ENCODE measurements at places on chromosomes 4 and X.

GRCh38 chr4:147734496-147734895 lies 2.6 kb downstream of the ARHGAP10 start:
- H3K27me3 ChIP-seq, result peaks cover 69% of the 10 kb centered on the region
- H3K27ac ChIP-seq, result no peak overlapping the region
- no peaks in the 10 kb centered on the region for H3K36me3 ChIP-seq
- no peak overlapping the region for H3K4me3 ChIP-seq
- H3K4me1 ChIP-seq, result peaks cover 22% of the 10 kb centered on the region

DNA sequence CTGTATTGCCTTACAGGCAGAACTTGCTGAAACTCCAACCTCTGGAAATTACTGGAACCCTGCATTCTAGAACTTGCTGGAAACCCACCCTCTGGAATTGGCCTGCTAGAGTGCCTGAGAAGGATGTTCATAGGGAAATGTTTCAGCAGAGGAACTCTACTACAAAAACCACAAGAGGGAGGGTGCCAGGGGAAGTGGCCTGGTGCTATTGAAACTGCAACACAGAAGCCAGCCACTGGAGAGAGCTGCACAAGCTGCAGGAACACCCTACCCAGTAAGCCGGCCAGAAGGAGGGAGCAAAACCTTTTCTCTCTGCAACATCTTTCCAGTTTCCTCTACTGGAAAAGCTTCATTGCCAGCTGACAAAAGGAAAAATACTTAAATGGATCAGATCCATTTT lies 2.5 kb upstream of the BRWD3 start:
- peaks cover 11% of the 10 kb centered on the region for H3K4me1 ChIP-seq
- no peak overlapping the region for H3K4me3 ChIP-seq
- no peak overlapping the region for H3K27ac ChIP-seq
- ATAC-seq, result peak; percentile 37

- peaks cover 10% of the 10 kb centered on the region for H3K36me3 ChIP-seq
- H3K4me1 ChIP-seq, result peaks cover 67% of the 10 kb centered on the region
- H3K27me3 ChIP-seq, result no peaks in the 10 kb centered on the region
- peak overlapping the region; percentile 76 for H3K4me3 ChIP-seq
- peak; percentile 96 for ATAC-seq
Measured at GRCh38 chr4:184267673-184268583, 50.3 kb upstream of the ENPP6 start.

DNA sequence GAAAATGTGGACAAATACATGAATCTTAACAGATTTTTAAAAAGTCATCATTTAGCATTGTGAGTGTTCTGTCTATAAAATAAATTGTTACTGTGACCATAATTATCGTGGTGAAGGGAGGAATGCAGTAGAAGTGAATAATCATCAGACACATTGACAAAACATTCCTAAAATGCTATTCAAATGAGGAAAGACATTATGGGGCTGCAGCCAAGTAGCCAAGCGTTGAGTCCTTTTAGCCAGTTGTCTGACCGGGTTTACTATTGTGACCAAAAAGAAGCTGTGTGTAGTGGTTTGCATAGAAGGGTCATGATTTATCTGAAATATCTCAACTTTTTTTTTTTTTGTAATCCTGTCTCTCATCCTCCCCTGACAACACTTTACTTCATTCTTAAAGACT lies 19.5 kb downstream of the WWC2 start:
- no peaks in the 10 kb centered on the region for H3K36me3 ChIP-seq
- peaks cover 3% of the 10 kb centered on the region for H3K27me3 ChIP-seq
- no peak for ATAC-seq
- H3K27ac ChIP-seq, result no peak overlapping the region

DNA sequence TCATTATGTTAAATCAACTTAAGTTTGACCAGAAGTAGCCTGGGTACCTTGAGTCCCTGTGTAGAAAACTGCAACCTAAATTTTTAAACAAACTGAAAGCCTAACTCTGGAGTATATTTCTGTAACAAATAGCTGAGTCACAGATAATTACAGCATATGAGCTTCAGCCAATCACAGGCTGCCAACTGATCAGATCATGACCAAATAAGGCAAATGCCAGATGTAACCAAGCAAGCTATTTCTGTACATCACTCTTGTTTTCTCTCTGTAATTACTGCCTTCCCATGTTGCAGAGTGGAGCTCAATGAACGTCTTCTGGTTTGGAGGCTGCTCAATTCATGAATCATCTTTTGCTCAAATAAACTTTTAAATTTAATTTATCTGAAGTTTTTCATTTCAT lies 980.9 kb upstream of the DIAPH2 start:
- no peak overlapping the region for H3K4me3 ChIP-seq
- H3K27ac ChIP-seq, result no peak overlapping the region
- H3K4me1 ChIP-seq, result no peaks in the 10 kb centered on the region

DNA sequence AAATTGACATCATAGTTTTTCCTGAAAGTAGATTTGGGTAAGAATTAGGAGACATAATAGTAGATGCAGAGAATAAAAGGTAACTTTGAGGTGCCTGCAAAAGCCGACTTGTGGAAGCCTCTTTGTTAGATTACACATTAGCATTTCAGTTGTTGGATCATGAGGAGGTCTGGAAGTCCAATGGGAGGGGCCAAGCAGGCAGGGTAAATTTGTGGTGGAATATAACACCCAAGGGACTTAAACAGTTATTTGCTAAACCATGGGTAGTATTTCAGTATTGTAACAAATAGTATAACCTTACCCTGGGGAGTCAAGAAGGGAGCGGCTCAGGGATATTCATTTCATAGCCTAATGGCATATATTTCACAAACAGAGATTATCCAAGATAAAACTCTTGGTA lies 810.7 kb upstream of the AMOT start:
- no peak overlapping the region for H3K4me3 ChIP-seq
- H3K36me3 ChIP-seq, result no peaks in the 10 kb centered on the region
- H3K4me1 ChIP-seq, result no peaks in the 10 kb centered on the region
- no peak for ATAC-seq

GRCh38 chr4:19380600-19380999 lies 871.1 kb upstream of the SLIT2 start:
- no peaks in the 10 kb centered on the region for H3K36me3 ChIP-seq
- H3K27me3 ChIP-seq, result no peaks in the 10 kb centered on the region
- H3K4me3 ChIP-seq, result no peak overlapping the region
- no peak overlapping the region for H3K27ac ChIP-seq
- ATAC-seq, result no peak

- H3K36me3 ChIP-seq, result no peaks in the 10 kb centered on the region
- H3K27ac ChIP-seq, result peak overlapping the region; percentile 32
- ATAC-seq, result peak; percentile 53
- H3K27me3 ChIP-seq, result no peaks in the 10 kb centered on the region
- H3K4me3 ChIP-seq, result no peak overlapping the region
- H3K4me1 ChIP-seq, result peaks cover 11% of the 10 kb centered on the region
Measured at GRCh38 chr4:154616731-154617130, 4.3 kb upstream of the FGG start.

- ATAC-seq, result peak; percentile 76
- no peak overlapping the region for H3K27ac ChIP-seq
- peaks cover 6% of the 10 kb centered on the region for H3K4me1 ChIP-seq
- no peaks in the 10 kb centered on the region for H3K36me3 ChIP-seq
- H3K4me3 ChIP-seq, result no peak overlapping the region
Measured at GRCh38 chr4:26780539-26780938, 80.1 kb upstream of the STIM2 start.

GRCh38 chr4:4302416-4302815 lies 12.4 kb downstream of the ZBTB49 start:
- peaks cover 37% of the 10 kb centered on the region for H3K36me3 ChIP-seq
- H3K4me1 ChIP-seq, result no peaks in the 10 kb centered on the region
- no peak for ATAC-seq
- H3K4me3 ChIP-seq, result no peak overlapping the region
- H3K27ac ChIP-seq, result no peak overlapping the region

GRCh38 chr4:177214935-177215334 lies 94.7 kb upstream of the NEIL3 start:
- no peaks in the 10 kb centered on the region for H3K27me3 ChIP-seq
- H3K4me3 ChIP-seq, result no peak overlapping the region
- H3K4me1 ChIP-seq, result no peaks in the 10 kb centered on the region
- H3K27ac ChIP-seq, result no peak overlapping the region
- H3K36me3 ChIP-seq, result no peaks in the 10 kb centered on the region

- no peak for ATAC-seq
- H3K27ac ChIP-seq, result no peak overlapping the region
- H3K36me3 ChIP-seq, result no peaks in the 10 kb centered on the region
Measured at GRCh38 chr4:91025241-91026148, 898.3 kb downstream of the CCSER1 start.

- H3K36me3 ChIP-seq, result peaks cover 10% of the 10 kb centered on the region
- no peak overlapping the region for H3K4me3 ChIP-seq
- no peak overlapping the region for H3K27ac ChIP-seq
- H3K4me1 ChIP-seq, result no peaks in the 10 kb centered on the region
- H3K27me3 ChIP-seq, result peaks cover 35% of the 10 kb centered on the region
- no peak for ATAC-seq
Measured at GRCh38 chr4:152946446-152946845, 10.3 kb downstream of the FHDC1 start.

- H3K27me3 ChIP-seq, result no peaks in the 10 kb centered on the region
- H3K36me3 ChIP-seq, result no peaks in the 10 kb centered on the region
- peaks cover 41% of the 10 kb centered on the region for H3K4me1 ChIP-seq
- ATAC-seq, result no peak
- H3K4me3 ChIP-seq, result no peak overlapping the region
Measured at GRCh38 chr4:89300499-89300898, 7.1 kb downstream of the GPRIN3 start.

DNA sequence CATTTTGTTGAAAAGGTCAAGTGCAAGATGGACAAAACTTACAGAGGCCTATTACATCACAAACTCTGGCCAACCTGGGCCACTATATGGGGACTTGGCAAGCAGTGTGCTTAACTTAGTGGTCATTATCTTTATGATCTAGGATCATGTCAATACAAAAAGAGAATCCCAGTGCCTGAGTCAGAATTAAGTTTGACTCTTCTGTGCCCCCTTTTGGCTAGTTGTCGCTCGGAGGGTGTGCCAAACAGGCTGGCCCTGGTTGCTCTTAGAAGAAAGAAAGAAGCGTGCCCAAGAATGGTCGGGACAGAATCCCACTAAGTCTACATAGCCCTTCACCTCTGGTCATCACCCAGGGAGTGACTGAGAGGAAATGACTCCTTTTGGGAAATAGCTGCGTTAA lies 100.1 kb downstream of the EIF4E start:
- H3K36me3 ChIP-seq, result no peaks in the 10 kb centered on the region
- H3K27ac ChIP-seq, result no peak overlapping the region
- H3K4me1 ChIP-seq, result peaks cover 9% of the 10 kb centered on the region
- H3K27me3 ChIP-seq, result no peaks in the 10 kb centered on the region
- H3K4me3 ChIP-seq, result no peak overlapping the region

GRCh38 chrX:109927663-109928273 lies 75.1 kb upstream of the TMEM164 start:
- no peak for ATAC-seq
- H3K27ac ChIP-seq, result no peak overlapping the region
- H3K36me3 ChIP-seq, result no peaks in the 10 kb centered on the region
- no peaks in the 10 kb centered on the region for H3K27me3 ChIP-seq
